ENCODE measurements at places on chromosomes 7 and 10.

DNA sequence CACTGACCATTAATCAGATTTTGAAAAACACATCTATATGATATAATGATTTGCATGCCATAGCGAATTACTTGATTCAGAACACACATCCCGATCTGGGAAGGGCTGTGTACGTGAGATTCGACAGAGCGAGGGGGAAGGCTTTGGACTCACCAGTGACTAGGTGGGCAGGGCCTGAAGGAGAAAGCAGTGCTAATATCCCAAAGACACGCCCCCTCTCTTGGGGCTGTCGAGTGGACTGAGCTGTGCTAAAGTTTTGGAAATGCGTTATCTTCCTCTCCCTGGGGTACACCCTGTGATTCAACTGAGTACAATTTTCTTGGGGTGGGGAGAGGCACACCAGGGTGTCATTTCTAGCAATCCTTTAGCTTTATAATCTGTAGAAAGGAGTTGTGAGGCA, 1.8 kb downstream of the LRRC17 start:
- DNase-seq = no peak

DNA sequence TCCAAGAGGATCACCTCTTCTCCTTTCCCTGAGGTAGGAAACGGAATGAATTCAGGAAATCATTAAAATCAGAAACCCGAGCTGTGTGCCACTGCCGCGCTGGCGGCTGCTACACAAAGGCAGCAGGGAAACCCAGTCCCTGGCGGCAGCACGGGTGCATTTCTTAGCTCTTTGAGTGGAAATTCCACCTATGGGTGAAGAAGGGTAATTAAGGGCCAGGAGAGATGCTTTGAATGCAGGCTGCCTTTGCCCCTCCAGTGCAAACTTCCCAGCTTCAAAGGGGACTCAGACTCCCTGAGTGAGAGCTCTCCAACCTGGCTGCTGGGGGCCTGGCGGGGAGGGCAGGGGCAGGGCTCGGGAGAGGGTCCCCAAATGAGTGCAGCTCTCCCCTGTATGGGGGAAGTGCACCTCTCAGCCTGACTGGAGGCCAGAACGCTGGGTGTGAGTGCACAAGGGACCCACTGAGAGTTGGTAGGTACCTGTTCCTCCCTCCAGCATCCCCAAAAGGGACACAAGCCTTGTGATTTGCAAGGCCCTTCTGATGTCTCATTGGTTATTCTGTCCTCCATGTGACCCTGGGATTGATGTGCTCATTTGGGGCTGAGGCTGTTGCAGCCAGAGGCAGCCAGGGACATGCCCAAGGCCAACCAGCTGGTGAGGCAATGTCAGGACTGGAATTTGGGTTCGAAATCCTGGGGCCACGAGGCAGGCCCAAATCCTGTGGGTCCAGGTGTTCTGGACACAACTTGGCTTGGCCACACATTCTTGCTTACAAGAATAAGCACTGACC, 16.3 kb upstream of the ZMIZ1 start:
- DNase-seq = no peak

DNA sequence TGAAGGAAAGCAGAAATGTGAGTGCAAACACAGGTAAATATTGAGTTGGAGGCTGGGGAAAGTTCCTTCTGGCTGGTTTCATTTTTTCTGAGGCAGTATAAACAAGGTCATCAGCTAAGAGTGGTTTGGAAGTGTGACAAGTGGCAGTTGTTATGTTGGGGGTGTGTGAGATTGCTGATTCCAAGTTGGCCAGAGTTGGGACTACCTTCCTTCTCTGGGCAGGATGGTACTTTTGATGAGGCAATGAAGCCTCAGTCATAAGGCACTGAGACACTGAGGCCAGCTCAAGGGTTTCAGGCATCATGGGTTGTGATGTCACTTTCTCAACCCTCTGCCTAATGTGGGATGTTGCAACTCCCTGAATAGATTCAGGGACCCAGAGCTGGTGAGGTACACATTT, 8.2 kb upstream of the PTTG1IP2 start:
- DNase-seq = no peak

DNA sequence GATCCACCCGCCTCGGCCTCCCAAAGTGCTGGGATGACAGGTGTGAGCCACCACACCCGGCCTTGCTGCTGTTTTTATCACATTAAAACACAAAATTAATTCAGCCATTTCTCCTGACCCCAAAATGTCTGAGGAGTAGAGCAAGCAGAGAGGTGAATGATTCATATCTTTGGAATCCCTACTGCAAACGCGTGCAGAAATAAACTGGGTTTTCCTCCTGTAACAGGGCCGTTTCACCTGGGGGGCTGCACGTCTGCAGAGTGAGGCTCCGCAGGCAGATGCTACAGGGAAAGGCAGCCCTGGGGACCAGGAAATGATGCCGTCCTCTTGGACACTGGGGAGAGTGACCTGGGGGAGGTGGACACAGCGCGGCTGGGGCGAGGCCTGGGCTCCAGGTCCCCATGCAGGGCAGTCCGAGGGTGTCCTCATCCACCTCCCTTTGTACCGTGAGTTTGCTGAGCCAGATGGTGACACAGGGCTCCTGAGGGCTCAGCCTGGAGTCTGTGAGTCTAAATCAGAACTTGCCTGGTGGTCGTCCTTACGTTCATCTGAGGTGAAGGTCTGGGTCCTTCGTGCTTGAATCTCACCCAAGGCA, 41.9 kb downstream of the PDGFA start:
- DNase-seq = no peak

DNA sequence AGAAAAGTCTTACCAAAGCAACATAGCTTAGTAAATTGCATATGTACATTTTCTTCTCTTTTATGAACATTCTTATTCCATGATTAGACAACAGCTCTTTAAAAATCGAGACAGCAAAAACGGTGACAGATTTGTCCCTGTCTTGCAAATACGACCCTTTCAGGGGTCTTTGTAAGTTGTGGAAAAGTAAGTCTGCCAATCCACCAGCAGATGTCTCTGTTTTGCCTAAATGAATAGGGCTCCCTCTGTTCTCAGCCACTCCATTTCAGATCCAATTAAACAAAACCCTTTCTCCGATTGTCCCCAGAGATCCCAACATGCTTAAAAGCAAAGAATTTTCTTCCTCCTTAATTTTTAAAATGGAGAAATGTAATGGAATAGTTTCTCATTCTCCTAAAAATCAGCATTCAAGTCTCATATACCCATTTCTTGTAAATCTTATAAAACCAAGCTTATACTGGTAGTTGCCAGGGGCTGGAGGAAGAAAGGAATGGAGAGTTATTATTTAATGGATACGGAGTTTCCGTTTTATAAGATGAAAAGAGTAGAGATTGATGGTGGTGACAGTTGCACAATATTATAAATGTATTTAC, 61.0 kb upstream of the NFE2L3 start:
- DNase-seq = no peak
